ENCODE measurements at places on chromosomes 5 and 9.
A peak's percentile ranks its signal among the peaks of the same experiment; 100 is the strongest.

DNA sequence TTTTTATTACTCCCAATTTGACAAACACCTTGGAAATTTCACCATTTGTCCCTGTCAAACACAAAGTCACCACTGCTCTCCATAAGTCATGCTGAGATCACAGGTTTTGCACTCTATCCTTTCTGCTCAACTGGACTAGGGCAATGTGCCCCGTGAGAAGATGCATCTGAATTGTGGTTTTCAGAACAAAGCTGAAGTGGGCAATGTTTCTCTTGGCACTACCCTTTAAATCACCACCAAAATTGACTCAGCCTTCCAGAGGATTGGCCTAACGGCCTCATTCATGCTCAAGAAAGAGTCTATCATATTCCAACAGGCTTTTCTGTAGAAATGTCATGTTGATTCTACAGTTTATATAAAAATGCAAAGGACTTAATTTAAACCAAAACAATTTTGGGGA, 81.0 kb upstream of the TRIO start:
- no peak for DNase-seq

- no peak for DNase-seq
These were observed 210.1 kb downstream of the MTRR start for GRCh38 chr5:8079056-8079455.

GRCh38 chr5:146338774-146339714, at the start of gene POU4F3:
TSS of gene POU4F3 (plus strand) at chr5:146338839. CDS start at chr5:146339113, 274 bp downstream.
- DNase-seq: no peak

- DNase-seq: no peak
These were observed 32.7 kb upstream of the SLCO6A1 start for GRCh38 chr5:102531506-102531905.

GRCh38 chr5:151685749-151686673, 704 bp downstream of the SPARC start:
- no peak for DNase-seq

GRCh38 chr9:34430843-34431437, 27.4 kb downstream of the FAM219A start:
- no peak for DNase-seq

- no peak for DNase-seq
These were observed 79.3 kb downstream of the BRINP1 start for GRCh38 chr9:119289740-119290433.

DNA sequence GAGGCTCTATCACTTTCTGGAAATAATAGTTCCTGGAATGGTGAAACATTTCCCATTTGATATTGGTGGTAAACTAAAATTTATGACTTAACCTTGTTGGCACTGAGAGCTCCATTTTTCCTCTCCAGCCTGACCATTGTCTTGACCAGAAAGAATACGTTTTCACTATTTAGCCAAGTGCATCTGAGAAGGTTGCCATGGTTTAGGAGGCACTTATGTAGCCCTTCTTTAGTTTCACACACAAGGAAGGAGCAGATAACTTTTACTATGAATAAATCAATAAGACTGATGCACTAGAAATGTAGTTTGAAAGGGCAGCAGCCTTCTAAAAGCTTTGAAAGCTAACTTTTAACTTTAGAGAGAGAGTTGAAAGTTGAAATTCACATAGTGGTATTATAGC, 1045.5 kb upstream of the CDH6 start:
- DNase-seq: no peak

GRCh38 chr9:112548836-112549595, 62.4 kb downstream of the KIAA1958 start:
- no peak for DNase-seq

- no peak for DNase-seq
These were observed 321.3 kb downstream of the MARCHF11 start for GRCh38 chr5:15858326-15858725.

DNA sequence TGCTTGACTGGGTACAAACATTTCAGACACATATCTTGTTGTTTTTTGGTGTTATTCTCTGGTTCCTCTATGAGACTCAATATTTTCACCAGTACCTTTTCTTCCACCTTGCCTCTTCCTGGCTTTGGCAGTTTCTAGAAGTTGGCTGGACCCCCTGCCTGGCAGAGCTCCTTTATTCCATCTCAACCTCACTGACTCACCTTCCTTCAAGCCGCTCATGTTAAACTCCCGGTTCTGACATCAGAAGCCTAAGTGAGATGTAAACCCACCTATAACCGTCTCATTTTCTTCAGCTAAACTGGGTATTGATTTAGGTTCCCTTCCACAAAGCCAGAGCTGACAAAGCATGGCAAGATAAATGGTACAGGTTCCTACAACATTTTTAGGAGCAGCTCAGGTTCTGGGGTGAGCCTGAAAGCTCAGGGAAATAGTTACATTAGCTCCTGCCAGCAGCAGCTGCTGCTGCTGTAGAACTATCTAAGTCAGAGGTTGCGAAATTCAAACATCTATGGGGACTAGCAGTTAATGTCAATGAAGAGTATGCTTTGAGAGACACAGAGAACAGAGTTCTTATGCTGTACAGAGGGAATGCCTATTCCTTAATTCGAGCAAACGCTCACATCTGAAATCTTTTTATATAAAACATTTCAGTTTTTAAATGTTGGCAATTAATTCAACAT, 197.1 kb upstream of the NR3C1 start:
- no peak for DNase-seq

- no peak for DNase-seq
These were observed 13.4 kb upstream of the GAPT start for GRCh38 chr5:58477760-58478376.

GRCh38 chr5:155295111-155295510, 281.6 kb downstream of the KIF4B start:
- DNase-seq: no peak

DNA sequence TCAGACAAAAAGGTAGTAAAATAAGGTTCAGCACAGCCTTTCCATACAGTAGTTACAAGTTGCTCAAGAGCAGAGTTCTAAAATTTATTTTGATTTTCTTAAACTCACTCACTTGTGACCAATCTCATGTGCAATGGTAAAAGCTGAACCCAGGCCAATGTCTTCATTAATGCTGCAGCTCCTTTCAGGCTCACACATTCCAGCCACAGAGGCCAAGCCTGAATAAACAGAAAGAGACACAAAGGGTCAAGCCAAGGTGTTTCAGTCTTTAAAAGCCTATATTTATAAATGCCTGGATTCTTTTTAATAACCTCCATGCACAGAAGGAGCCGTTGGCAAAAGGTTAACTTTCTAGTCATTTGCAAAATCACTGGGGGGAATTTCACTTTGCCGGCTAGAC, 152.5 kb downstream of the ADAMTS6 start:
- DNase-seq: no peak

DNA sequence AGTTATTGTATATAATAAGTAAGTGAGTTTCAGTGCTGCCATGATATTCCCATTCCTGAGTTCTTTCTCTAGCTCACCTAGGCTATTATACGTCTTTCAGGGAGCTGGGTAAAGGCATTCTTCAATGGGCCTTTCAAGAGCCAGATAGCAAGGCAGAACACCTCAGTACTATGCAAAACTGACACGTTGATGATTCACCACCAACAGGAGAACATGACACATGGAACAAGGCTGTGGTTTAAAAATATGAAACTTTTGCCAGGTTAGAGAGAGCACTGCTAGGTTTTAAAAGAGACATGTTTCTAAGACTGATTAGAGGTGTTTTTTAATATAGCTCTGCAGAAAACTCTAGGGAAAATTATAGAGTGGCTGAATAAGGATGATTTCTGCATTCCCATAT, 95.9 kb downstream of the UGCG start:
- DNase-seq: no peak

DNA sequence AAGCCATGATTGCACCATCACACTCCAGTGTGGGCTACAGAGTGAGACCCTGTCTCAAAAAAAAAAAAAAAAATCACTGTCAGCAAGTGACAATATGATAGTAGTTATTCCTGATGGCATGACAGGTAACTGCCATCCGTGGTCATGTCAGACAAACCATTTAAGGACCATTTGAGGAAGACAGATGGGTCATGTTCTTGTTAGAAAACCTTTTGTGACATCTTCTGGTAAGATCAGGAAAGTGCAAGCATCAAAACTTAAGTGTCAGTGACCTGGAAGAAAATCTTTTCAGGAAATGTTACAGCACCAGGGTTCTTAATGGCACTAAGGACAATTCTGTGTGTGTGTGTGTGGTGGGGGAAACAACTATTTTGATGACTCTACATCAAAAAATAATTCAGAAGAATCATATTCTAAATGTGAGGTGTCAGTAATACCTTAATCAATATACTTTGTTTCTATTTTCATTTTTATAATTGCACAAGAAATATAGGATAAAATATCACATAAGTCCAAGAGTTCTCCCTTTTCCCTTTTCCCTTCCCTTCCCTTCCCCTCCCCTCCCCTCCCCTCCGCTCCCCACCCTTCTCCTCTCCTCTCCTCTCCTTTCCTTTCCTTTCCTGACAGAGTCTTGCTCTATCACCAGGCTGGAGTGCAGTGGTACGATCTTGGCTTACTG, 17.8 kb downstream of the SLC38A9 start:
- no peak for DNase-seq

DNA sequence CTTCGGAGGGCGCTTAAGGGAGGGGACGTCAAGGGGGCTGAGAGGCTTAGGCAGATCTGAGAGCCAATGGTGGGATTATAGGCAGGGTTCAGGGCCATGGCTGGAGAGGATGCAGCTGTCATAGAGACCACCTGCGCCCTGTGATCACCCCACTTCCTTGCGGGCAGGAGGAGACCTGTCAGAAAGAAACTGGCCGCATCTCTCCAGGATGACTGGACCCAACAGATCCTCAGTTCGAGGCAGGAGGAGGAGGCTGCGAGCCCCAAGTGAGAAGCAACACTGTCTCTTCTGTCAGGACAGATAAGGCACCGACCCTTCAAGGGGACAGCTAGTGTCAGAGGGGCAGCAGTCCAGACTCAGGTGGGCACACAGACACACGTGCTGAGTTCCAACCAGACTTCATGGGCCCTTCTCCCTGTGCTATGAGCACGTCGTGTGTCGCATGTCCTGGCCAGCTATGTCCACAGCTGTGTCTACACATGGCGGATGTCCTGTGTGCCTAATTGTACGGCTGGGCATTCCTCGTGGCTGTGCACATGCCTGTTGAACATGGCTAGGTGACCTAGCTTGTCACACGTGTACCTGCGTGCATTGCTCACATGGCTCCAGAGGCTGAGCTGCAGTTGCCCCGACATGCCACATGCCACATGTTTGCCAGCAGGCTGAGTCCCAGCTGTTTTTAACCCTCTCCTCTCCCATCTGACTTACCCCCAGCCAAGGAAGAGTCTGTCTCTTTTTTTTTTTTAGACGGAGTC, 583 bp upstream of the AQP3 start:
- DNase-seq: no peak

- DNase-seq: no peak
These were observed 92.8 kb upstream of the VCAN start for GRCh38 chr5:83378624-83379289.

DNA sequence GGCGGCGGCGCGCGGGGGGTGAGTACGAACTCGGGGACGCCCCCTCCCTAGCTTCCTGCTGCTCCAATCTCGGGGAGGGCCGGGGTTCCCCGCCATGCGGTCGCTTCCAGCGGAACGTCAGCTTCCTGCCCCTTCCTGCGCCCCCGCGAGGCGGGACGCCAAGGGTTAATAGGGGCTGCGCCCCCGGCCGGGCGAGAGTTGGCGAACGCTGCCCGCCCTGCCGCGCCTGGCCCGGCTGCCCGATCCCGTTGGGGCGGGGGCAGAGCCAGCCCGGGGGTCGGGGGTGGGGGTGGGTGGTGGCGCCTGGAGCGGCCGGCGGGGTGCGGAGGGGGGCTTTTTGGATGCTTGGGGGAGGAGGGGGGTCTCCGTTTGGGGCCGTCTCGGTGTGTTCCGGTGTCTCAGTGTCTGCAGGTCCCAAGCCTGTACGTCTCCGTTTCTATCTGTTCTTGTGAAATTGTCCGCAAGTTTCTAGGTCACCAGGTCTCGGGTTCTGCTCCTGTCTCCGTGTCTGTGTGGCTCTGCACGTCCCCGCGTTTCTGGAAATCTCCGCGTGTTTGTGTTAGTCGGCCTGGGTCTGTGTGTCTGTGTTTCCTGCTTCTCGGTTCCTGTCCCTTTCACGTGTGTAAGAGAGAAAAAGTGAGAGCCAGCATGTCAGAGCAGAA, 789 bp downstream of the COL27A1 start:
- DNase-seq: no peak

GRCh38 chr5:146565764-146566367, 49.9 kb upstream of the GPR151 start:
- DNase-seq: peak; percentile 42

- no peak for DNase-seq
These were observed 63.4 kb downstream of the SMIM23 start for GRCh38 chr5:171848911-171849520.

GRCh38 chr5:107359033-107359915, 311.5 kb downstream of the EFNA5 start:
- no peak for DNase-seq

GRCh38 chr5:54988817-54989216, 3.4 kb upstream of the ESM1 start:
- DNase-seq: no peak

DNA sequence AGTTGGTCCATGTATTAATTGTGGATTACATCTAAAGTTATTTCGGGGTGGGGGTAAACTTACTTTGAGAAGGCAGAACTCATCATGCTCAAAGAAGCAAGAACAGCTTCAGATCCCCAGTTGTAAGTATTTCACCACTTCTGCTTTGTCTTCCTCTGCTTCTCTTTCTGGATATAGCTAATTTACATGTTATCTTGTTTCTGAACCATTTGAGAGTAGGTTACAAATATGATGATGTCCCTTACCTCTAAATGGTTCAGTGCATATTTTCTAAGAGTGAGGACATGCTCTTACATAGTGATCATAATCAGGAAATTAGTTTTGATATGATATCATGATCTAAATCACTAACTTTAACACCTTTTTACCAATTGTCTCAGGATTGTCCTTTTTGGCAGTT, 11.9 kb downstream of the TRIO start:
- no peak for DNase-seq

DNA sequence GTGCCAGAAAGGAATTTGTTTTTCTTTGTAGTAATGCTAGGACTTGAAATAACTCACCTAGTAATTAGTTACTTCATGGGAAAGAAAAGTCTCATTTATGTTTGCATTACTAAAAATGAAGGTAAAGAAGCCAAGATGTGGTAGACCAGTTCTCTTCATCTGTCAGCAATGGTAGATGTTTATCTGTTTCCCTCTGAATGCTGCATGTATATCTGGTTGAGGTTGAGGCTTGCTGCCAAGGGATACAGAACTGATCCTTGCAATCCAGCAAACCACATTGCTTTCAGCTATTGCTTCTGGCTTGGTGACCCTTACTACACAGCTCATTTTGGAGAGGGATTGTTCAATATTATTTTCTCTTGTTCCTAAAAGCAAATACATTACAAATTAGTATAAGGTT, 73.6 kb downstream of the ZNF474 start:
- no peak for DNase-seq

DNA sequence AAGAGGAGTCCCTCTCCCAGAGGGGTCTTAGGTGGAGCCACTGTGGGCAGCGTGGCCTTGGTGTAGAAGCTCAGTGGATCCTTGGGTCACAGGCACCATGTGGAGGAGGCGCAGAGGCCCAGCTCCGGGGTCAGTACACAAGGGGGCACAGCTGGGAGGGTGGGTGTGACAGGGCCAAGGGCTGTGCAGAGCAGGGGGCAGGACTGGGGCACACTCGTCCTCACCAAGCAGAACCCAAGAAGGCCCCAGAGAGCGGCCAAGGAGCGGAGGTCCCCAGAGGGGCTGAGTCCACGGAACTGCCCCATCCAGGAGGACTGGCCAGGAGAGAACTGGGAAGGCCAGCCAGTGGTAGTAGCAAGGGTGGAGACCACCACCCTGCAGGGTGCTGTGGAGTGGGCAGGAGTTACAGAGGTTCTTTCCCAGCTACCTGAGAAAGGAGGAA, 2.5 kb upstream of the LPCAT1 start:
- peak; percentile 9 for DNase-seq

All from activated CD8-positive, alpha-beta memory T cell treated with anti-CD3 and anti-CD28 coated beads, Interleukin-2, amount 50 U/mL, for 4 hours (primary cell).